ENCODE measurements at places on chromosomes 4 and X.

GRCh38 chr4:114396808-114397207 lies 201.8 kb upstream of the UGT8 start:
- no peak for DNase-seq

DNA sequence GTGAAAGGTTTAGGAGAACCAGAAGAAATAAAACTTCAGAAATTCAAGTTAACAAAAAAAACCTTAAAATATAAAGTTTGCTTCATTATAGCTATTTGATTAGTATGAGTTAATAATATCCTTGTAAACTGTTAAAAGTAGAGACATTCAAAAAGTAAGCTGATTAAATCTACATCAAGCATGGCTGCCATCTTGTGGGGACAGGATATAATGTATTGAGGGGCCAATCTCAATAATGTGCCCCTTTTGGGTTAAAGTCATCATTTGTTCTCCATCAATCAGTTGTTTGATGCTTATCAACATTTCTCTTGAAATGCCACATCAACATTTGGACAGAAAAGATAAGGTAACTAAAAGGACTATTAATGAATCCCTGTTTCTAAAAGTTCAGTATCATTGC lies 4.6 kb upstream of the GRID2 start:
- no peak for DNase-seq

DNA sequence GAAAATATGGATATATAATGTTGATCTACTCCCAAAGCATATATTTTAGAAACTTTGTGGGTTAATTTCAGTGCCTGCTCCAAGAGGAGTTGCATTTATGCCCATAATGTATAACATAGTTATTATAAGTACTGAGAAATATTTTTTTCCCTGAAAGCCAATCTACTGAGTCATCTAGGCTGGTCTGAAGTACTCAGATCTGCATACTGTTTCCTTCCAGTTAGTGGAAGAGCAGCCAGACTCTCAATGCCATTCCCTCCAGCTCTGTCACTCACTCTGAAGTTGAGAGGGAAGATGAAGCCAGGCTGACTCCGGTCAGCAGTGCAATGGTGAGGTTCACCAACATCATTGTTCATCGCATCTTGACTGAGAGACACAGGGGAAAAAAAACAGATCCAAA lies 505.1 kb downstream of the PPARGC1A start:
- no peak for DNase-seq

DNA sequence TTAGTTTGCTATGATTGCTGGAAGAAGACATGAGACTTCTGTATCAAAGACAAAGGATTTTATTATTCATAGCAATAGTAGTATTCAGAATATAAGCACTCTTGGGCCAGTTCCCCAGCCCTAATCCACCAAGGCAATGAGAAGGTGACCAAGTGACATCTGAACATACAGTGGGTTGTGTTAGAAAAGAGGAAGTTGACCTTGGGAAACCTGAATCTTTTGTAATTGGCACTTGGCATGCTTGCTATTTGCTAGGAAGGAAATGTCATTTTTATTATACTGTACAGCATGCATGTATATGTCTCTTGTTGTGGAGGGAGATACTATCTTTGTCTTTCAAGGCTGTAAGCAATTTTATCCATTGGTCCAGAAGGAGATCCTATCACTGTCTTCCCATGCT lies 216.1 kb upstream of the FAT1 start:
- no peak for DNase-seq

DNA sequence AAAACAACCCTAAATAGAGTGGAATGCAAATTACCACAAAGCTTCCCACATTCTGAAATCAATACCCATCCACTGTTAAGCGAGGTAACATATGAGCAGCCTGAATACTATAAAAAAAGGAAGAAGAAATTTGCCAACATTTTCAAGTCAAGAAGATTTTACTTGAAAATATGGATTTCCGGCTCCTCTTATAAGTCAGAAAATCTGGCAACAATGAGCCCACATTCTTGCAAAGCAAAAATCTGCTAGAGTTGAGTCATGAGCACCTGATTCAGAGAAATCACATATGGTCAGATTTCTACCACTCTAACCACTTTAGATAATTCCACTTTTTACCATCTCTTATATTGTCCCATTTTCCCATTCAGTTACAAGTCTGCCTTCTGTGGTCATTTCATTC lies 395.7 kb downstream of the DTHD1 start:
- DNase-seq: no peak

DNA sequence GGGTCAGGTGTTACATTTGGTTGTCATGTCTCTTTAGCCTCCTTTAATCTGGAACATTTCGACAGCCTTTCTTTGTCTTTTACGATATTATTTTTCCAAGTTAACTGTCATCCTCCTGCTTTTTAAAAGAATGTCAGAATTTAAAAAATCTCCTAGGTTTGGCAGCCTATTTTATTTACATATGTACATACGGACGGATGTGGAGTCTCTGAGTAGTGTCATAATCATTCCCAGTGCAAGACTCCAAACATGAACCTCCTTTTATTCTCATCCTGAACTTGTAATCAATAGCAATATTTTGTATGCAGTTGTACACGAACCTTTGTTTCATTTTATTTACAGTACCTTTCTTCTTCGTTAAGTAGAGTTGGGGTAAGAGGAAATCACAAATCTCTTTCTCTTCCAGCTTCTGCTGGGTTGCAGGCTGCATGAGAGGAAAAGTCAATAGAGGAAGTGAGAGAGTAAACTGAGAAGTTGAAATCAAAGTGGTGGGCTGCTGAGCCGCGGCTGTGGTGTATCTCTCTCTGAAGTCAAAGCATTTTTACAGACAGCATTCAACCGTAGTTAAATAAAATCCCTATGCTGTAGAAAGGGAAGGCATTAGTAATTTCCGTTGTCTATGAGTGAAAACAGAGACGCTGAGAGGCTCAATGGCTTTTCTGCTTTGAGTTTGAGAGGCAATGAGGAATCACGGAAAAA lies 53.9 kb upstream of the RPS6KA3 start:
- DNase-seq: no peak

- no peak for DNase-seq
Measured at GRCh38 chr4:81743731-81744435, 272.2 kb upstream of the RASGEF1B start.

GRCh38 chrX:47296766-47297365 lies 64.1 kb downstream of the USP11 start:
- no peak for DNase-seq

DNA sequence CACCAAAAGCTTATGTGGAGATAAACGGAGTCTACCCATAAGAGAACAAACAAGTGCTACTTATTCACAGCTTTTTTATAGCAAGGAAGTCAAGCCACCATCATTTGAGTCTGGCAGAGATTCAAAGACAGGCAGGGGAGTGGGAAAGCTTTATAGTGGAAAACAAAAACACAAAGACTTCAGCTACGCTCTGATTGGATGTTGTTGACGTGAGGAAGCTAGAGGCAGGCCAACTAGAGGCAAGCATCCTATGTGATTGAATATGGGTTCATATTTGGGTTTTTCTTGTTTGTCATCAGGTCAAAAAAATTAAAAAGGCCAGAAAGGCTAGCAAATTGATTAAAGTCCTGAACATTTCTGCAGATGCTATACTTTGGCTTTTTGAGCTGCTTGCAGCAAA lies 719 bp upstream of the TCEAL4 start:
- no peak for DNase-seq

GRCh38 chr4:153890761-153891160 lies 101.9 kb upstream of the SFRP2 start:
- DNase-seq: no peak

- no peak for DNase-seq
Measured at GRCh38 chr4:59565836-59566235, 1634.3 kb upstream of the ADGRL3 start.

GRCh38 chr4:70901607-70901983 lies 574 bp upstream of the MOB1B start:
- no peak for DNase-seq

Data from NCI-H1417 treated with DMSO at 0.1 percent for 48 hours (cell line).